A549 treated with GW870086 at 1 μM for 4 hours (cell line): ENCODE measurements at places on chromosomes 5 and 9. TPM values are rescaled to one million over a fixed set of nuclear protein-coding genes. Genes with fewer than 3 reads are reported as not detected.

The SIMC1 gene
- 9.9 to 15.0 TPM (median 12.6 TPM) in 5 replicates for total RNA-seq

The CORO2A gene
- 0.81 to 1.4 TPM (median 1.2 TPM) in 5 replicates for total RNA-seq

The AQP3 gene
- total RNA-seq, result 11.9 to 18.2 TPM (median 15.1 TPM) in 5 replicates

The MLANA gene
- not detected in 5 replicates for total RNA-seq

The DIPK1B gene
- 6.9 to 9.6 TPM (median 9.4 TPM) in 5 replicates for total RNA-seq

The SPINK13 gene
- not detected in 5 replicates for total RNA-seq

The ADAMTS19 gene
- not detected in 5 replicates for total RNA-seq

The FRMD3 gene
- total RNA-seq, result 4.8 to 7.6 TPM (median 6.2 TPM) in 5 replicates

The DOK3 gene
- total RNA-seq, result 2.4 to 5.6 TPM (median 4.3 TPM) in 5 replicates

The COL27A1 gene
- 8.5 to 11.8 TPM (median 10.8 TPM) in 5 replicates for total RNA-seq

The FBXW2 gene
- 33.9 to 45.8 TPM (median 38.5 TPM) in 5 replicates for total RNA-seq

The MAP1B gene
- total RNA-seq, result 28.3 to 49.1 TPM (median 40.5 TPM) in 5 replicates

The KIF4B gene
- 0.06 TPM in 1 of 5 replicates, not detected in the others for total RNA-seq

The C7 gene
- not detected in 5 replicates for total RNA-seq

The CENPK gene
- total RNA-seq, result 27.9 to 33.3 TPM (median 31.4 TPM) in 5 replicates

The DMRT3 gene
- total RNA-seq, result not detected in 5 replicates
